ENCODE measurements at places on chromosomes 12 and 14.

DNA sequence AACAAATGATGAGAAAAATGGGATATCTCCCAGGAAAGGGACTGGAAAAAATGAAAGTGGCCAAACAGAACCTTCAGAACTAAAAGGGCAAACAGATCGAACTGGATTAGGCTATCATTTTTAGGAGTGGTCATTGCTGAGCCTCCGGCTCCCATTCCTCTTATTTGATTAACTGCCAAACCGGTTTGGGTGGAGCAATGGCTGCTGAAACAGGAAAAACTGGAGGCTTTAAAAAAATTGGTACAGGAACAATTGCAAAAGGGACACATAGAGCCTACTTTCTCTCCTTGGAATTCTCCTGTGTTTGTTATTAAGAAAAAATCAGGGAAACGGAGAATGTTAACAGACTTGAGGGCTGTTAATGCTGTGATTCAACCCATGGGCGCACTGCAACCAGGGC lies 49.7 kb downstream of the TNFAIP2 start:
- no peak for DNase-seq

- no peak for DNase-seq
Measured at GRCh38 chr14:74195623-74196022, 43.6 kb upstream of the VSX2 start.

GRCh38 chr14:96585672-96586013 lies 83.5 kb downstream of the PAPOLA start:
- DNase-seq: no peak

DNA sequence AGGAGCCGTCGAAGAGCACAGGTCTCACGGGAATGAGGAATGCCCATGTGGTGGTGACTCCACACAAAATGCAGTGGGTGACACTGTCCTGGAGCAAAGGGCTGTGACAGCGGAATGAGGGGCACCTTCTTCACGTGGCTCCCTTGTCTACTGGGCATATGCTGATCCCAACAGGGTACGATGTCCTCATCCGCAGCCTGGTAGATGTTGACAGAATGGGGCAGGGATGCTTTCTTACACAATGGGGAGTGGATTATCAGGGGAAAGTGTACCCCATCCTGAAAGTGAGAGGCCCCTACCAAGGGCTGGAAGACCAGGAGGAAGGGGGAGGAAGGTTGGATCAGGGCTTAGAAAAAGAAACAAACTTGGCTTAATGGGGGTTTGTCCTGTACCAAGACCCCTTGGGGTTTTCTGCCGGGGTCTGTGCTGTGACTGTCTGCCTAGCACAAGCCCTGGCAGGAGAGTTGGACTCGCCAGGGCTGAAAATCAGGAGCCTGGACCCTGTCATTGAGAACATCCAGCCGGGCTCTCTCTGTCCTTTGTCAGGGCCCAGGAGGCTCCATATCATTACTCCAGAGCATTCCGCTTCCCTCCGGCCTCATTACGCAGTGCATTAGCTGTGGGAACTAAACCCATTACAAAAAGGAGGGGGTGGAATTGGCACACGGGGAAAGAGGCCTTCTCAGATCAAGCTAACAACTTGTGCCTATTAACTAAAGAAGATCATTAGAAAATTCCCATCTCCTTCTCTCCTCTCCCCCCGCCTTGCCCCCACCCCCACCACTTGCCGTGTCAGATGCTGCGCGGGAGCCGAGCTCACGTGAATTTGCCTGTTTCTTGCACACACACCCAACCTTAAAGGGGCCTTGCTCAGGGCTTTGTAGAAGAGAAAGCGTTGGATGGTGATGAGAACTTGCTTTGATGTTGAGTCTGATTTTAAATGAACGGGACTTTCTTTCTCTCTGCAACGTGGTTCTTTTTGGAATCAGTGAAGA lies 171.8 kb upstream of the PARP11 start:
- DNase-seq: no peak

DNA sequence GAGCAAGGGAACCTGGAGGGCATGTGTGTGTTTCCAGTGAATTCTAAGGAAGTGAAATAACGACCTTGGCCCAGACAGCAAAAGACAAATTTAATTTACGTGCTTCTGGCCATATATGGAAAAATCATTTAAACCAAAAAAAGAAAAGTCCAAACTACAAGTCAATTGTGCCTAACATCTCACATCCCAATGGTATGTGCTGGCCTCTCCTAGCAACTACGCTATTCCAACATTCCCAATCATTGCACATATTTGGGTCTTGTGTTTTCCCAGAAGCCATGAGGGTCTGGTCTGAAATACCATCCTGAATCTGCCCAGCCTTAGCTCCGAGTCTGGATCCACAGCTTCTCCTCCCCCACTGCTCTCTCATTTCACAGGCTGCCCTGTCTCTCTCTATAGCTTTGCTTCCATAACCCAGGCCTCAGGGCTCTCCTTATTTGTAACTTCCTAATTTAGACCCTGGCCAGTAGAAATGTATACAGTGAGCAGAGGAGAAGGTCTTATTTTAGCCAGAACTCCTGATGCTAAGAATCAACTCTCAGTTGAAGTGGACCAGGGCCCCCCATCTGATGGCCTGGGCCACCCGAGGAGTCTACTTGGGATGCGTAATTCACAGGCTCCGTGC lies 224.6 kb downstream of the ANO2 start:
- no peak for DNase-seq

DNA sequence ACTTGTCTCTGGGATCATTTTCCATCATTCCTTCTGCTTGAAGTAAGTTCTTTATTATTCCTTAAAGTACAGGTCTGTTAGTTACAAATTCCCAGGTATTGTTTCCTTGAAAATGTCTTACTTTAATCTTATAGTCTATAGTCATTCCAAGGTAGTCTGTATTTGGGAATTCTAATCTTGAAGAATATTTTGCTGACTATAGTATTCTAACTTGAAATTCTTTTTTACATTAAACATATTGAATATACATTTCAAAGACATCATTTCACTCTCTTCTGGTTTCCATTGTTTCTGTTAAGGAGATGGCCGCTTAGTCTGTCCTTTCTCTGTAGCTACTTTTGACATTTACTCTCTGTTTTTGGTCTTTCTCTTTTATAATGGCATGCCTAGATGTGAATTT lies 399.8 kb downstream of the TMEM117 start:
- no peak for DNase-seq

- DNase-seq: no peak
Measured at GRCh38 chr12:55633151-55633550, 3.5 kb upstream of the OR10P1 start.
